Adrenal gland (tissue), 19 donors: ENCODE measurements at places on chromosomes 16 and 17. TPM values are rescaled to one million over a fixed set of nuclear protein-coding genes. Genes with fewer than 3 reads are reported as not detected.
A peak's percentile ranks its signal among the peaks of the same experiment; 100 is the strongest.

Gene SCN4A
- total RNA-seq = 1.5 TPM

Gene MIF4GD
- total RNA-seq = 22.6 TPM

Gene MLST8
- total RNA-seq = 65.0 TPM

Gene SLC6A2
- 1.1 TPM for total RNA-seq

Gene SEPTIN1
- 2.8 TPM for total RNA-seq

Gene KRTAP29-1
- not detected for total RNA-seq

Gene TEX19
- total RNA-seq = not detected

Gene PTX4
- 1.4 TPM for total RNA-seq

Gene GAA
- total RNA-seq = 170 TPM

Gene KIAA0513
- 17.0 TPM for total RNA-seq

Gene IKZF3
- total RNA-seq = 0.06 TPM

Gene PNMT
- 366 TPM for total RNA-seq

Gene SOX9
- 5.2 TPM for total RNA-seq

- no peaks in the 10 kb centered on the region for H3K36me3 ChIP-seq
- H3K4me3 ChIP-seq = no peak overlapping the region
- H3K4me1 ChIP-seq = no peaks in the 10 kb centered on the region
- DNase-seq = no peak
Observed at GRCh38 chr17:61551255-61551742, 39.7 kb downstream of the NACA2 start.

DNA sequence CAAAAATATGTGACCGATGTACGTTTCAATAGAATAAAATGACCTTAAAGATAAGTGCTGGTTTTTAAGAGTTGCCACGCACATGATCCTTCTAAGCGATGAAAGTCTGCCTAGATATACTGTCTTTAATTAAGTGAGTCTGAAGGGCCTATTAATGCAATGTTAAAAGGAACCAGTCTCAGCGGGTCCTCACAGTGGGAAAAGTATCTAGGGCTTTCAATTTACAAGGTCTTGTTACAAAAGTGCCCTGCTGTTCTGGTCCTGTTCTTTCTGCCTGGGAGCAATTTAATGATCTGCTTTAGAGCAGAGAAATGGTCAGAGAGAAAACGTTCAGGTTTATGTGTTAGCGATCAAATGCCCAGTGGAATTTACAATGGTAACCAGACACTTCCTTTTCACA lies 864.0 kb downstream of the KCNJ2 start:
- no peak for DNase-seq
- no peaks in the 10 kb centered on the region for H3K36me3 ChIP-seq
- no peak overlapping the region for H3K27ac ChIP-seq
- no peak overlapping the region for H3K4me3 ChIP-seq

GRCh38 chr17:72890711-72891110 lies 201.8 kb downstream of the SLC39A11 start:
- no peaks in the 10 kb centered on the region for H3K4me1 ChIP-seq
- H3K27me3 ChIP-seq = no peaks in the 10 kb centered on the region
- no peak overlapping the region for H3K4me3 ChIP-seq
- H3K27ac ChIP-seq = no peak overlapping the region

DNA sequence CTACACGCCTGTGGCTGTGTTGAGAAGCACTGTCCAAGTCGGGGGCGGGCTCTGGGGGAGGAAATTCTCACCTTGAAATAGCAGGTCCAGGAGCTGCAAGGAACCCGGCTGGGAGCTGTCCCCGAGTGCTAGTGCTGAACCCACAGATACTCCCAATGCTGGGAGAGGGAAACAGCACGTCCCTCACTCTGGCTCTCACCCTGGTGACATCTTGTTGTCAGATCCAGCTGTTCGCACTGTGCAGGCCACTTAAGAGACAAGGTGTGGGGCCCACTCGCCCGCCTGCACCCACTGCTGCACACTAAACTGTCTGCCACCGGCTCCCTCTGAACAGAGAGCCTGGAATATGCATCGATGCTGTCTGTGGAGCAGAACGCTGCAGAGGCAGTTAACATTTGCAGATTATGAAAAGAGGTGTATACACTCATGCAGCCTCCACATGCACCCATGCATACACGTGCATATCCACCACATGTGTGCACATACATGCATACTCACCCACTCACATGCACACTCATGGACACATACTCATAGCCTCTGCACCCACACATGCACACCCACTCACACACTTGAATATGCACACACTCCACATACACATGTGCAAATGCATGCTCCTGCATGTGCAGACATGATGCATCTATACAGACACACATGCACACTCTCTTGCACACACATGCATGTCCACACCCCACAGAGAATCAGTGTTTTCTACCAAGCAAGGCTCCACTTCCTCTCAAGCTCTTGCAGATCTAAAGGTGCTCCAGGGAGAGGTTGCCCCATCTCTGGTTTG lies 42.0 kb downstream of the MGAT5B start:
- no peak overlapping the region for H3K4me3 ChIP-seq
- no peaks in the 10 kb centered on the region for H3K4me1 ChIP-seq
- H3K27me3 ChIP-seq = no peaks in the 10 kb centered on the region
- no peak overlapping the region for H3K27ac ChIP-seq
- no peaks in the 10 kb centered on the region for H3K36me3 ChIP-seq

DNA sequence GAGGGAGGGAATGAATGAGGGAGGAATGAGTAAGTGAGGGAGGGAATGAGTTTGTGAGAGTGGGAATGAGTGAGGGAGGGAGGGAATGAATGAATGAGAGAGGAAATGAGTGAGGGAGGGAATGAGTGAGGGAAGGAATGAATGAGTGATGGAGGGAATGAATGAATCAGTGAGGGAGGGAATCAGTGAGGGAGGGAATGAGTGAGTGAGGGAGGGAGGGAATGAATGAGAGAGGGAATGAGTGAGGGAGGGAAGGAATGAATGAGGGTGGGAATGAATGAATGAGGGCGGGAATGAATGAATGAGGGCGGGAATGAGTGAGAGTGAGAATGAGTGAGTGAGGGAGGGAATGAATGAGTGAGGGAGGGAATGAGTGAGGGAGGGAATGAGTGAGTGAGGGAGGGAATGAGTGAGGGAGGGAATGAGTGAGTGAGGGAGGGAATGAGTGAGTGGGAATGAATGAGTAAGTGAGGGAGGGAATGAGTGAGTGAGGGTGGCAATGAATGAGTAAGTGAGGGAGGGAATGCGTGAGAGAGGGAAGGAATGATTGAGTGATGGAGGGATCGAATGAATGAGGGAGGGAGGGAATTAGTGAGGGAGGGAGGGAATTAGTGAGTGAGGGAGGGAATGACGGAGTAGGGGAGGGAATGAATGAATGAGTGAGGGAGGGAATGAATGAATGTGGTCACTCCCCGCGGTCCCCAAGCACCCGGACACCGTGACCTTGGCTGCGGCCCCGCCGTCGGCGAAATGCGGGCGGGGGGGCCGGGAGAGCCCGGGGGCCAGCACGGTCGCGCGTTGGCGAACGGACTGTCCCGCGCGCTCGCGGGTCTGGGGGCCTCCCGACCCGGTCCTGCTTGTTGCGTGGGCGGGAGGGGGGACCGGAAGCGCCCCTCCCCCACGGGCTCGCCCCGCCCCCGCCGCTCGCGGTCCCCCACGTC lies 1.1 kb upstream of the UBE2I start:
- H3K4me3 ChIP-seq = peak overlapping the region; percentile 54
- H3K4me1 ChIP-seq = peaks cover 29% of the 10 kb centered on the region
- DNase-seq = no peak
- peaks cover 8% of the 10 kb centered on the region for H3K36me3 ChIP-seq

DNA sequence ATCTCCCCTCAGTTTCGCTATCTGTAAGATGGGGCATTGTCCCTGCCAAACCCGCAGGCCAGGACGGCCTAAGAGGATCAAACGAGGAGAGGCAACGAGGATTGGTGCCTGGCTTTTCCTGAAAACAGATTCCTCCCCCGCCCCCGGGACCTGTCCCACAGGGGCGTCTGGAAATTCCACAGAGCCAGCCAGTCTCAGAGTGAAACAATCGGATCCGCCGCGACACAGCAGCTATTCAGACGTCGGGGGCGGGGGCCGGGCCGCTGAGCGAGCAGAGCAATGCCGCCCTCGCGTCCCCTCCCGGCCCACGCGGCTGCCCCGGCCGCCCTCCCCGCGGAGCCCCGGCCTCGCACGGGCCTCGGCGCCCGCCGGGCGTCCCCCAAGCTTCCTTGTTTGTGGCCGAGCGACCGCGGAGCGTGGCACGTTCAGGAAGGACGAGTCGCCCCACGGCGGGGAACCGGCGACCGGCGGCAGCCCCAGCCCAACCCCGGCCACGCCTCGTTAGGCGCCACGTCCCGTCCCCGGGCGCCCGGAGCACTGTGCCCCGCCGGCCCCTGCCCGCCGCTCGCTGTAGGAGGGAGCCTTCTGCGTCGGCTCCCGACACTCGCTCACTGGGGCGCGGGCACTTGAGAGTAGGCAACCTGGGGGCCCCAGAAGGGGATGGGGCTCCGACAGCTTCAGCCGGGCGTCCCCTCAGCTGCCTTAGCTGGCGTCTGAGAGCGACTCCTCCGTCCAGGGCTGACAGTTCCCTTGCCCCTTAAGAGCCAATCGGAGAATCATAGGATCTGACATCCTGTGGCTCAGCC lies 29.6 kb upstream of the PHOSPHO1 start:
- peak; percentile 49 for DNase-seq
- no peak overlapping the region for H3K27ac ChIP-seq
- H3K4me3 ChIP-seq = no peak overlapping the region
- no peaks in the 10 kb centered on the region for H3K4me1 ChIP-seq
- H3K36me3 ChIP-seq = no peaks in the 10 kb centered on the region
- H3K27me3 ChIP-seq = no peaks in the 10 kb centered on the region

DNA sequence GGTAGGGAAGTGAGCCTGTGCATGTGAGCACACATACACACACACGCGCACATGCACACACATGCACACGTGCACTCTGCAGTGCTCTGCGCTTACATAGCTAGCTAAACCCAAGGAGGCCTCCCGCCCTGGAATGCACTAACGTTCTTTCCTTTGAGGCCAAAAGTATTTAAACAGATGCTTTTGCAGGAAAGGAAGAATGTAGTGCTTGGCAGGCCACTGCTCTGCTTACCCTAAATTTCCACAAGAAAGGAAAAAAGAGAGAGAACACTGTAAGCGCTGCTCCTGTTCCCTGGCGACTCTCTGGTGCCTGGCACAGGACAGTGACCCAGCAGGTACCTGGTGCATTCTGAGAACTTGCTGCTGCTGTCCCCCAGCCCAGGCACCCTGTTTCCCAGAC lies 31.3 kb upstream of the MRPS23 start:
- DNase-seq = no peak
- no peak overlapping the region for H3K4me3 ChIP-seq
- H3K27me3 ChIP-seq = no peaks in the 10 kb centered on the region

DNA sequence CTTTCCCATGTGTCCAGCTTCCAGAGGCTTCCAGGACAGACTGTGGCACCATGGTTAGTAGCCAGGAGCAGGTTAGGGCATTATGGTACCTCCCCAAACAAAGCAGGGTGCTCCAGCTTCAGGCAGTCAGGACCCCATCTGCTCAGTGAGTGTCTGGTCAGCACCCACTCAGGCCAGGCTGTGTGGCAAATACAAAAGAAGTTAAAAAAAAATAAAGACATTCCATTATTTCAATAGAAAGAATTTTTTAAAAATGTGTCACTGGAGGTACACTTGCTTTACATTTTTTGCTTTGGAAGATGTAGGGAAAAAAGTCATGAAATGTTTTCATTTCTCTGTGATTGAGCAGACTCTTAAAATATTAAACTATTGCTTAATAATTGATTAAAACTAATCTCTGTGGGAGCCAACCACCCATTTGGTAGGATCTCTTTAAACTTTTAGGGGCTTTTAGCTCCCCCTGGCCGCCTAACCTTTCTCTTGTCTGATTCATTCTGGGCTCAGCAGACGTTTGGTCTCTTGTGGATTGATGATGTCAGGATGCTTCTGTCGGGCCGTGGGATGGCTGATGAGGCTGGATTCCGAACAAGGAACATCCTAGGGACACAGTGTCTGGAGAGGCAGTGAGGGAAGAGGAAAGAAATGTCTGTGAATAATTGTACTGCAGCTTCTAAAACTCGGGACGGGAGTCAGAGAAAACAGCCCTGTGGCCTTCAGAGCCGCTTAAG lies 28.4 kb upstream of the NPTX1 start:
- no peaks in the 10 kb centered on the region for H3K36me3 ChIP-seq
- no peak overlapping the region for H3K27ac ChIP-seq
- H3K4me1 ChIP-seq = no peaks in the 10 kb centered on the region
- H3K27me3 ChIP-seq = peaks cover 6% of the 10 kb centered on the region
- H3K4me3 ChIP-seq = no peak overlapping the region
- no peak for DNase-seq

- no peak for DNase-seq
- no peak overlapping the region for H3K27ac ChIP-seq
- H3K36me3 ChIP-seq = no peaks in the 10 kb centered on the region
- H3K27me3 ChIP-seq = no peaks in the 10 kb centered on the region
- H3K4me3 ChIP-seq = no peak overlapping the region
Observed at GRCh38 chr17:64244165-64244564, 18.9 kb downstream of the TEX2 start.

DNA sequence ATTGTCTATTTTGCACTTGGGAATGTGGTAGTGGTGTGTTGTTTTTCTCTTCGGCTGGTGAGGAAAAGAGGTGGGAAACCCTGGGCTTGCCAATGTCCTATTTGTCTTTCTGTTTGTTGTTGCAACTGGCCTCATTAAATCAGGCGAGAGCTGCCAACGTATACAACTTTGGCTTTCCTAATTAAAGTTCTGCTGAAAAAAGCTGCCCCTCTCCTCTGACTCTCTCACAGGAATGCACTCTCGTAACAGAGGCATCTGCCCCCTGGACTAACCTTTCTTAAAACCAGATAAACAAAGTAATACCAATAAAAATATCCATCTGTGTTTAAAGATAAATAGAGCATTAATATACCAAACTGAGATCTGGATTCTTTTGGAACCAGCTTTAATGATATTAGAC lies 7.8 kb downstream of the CDRT15 start:
- no peak overlapping the region for H3K27ac ChIP-seq
- no peaks in the 10 kb centered on the region for H3K27me3 ChIP-seq
- H3K36me3 ChIP-seq = no peaks in the 10 kb centered on the region
- H3K4me1 ChIP-seq = no peaks in the 10 kb centered on the region

- no peak overlapping the region for H3K27ac ChIP-seq
- no peaks in the 10 kb centered on the region for H3K27me3 ChIP-seq
- no peak for DNase-seq
- no peak overlapping the region for H3K4me3 ChIP-seq
- no peaks in the 10 kb centered on the region for H3K4me1 ChIP-seq
Observed at GRCh38 chr17:15412606-15413005, 54.8 kb downstream of the CDRT4 start.

- peaks cover 16% of the 10 kb centered on the region for H3K4me1 ChIP-seq
- no peaks in the 10 kb centered on the region for H3K27me3 ChIP-seq
- no peak for DNase-seq
Observed at GRCh38 chr17:10802496-10803284, 1.2 kb downstream of the TMEM238L start.

GRCh38 chr16:66774981-66775380 lies 23.6 kb upstream of the DYNC1LI2 start:
- no peak overlapping the region for H3K4me3 ChIP-seq
- no peak for DNase-seq
- H3K4me1 ChIP-seq = no peaks in the 10 kb centered on the region
- no peaks in the 10 kb centered on the region for H3K36me3 ChIP-seq
- no peaks in the 10 kb centered on the region for H3K27me3 ChIP-seq
- no peak overlapping the region for H3K27ac ChIP-seq

GRCh38 chr17:63948521-63948920 lies 16.4 kb upstream of the CD79B start:
- DNase-seq = no peak
- H3K27me3 ChIP-seq = no peaks in the 10 kb centered on the region
- H3K4me1 ChIP-seq = no peaks in the 10 kb centered on the region
- no peaks in the 10 kb centered on the region for H3K36me3 ChIP-seq
- no peak overlapping the region for H3K27ac ChIP-seq

GRCh38 chr16:25065899-25066298 lies 45.6 kb upstream of the LCMT1 start:
- H3K27me3 ChIP-seq = no peaks in the 10 kb centered on the region
- no peak for DNase-seq
- no peaks in the 10 kb centered on the region for H3K36me3 ChIP-seq
- H3K4me3 ChIP-seq = no peak overlapping the region

GRCh38 chr16:8660841-8661301 lies 13.5 kb upstream of the ABAT start:
- no peaks in the 10 kb centered on the region for H3K36me3 ChIP-seq
- H3K27ac ChIP-seq = no peak overlapping the region
- peak; percentile 77 for DNase-seq
- H3K27me3 ChIP-seq = no peaks in the 10 kb centered on the region
